Large intestine (tissue), 12 donors: ENCODE measurements at places on chromosomes 12 and 14.

DNA sequence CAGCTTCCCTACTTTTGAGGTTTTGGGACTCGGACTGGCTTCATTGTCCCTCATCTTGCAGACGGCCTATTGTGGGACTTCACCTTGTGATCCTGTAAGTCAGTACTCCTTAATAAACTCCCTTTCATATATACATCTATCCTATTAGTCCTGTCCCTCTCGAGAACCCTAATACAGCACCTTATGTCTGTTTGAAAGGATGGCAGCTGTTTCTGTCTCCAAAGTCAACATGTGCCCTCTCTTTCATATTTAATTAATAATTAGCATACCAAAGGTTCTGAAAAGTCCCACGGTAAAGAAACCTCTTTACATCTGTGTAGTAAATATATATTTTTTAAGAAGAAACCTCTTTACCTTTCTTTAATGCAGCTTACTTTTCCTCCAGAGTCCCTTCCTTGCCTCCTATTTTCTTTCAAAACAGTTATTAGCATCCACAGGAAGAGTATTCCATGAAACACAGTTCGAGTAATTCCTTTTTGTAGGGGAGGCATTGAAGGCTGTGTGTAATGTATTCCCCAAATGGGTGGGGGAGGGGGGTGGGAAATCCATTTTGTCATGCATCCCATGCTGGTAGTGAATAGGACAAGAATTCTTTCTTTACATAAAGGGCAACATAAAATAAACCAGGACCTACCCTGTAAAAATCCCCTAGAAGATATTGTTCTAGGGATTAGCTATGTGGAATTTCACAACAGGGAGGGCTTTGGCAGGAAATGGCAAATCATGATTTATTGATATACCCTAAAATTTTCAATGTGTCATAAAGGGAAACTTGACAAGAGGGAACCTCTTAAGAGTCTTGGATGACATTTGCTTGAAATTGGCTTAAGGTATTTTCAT is 241.5 kb downstream of the SUDS3 start:
- DNase-seq = no peak
- no peak overlapping the region for H3K27ac ChIP-seq
- H3K36me3 ChIP-seq = no peaks in the 10 kb centered on the region
- no peaks in the 10 kb centered on the region for H3K4me1 ChIP-seq
- H3K4me3 ChIP-seq = no peak overlapping the region
- H3K27me3 ChIP-seq = no peaks in the 10 kb centered on the region

- no peak overlapping the region for H3K4me3 ChIP-seq
- peaks cover 9% of the 10 kb centered on the region for H3K27me3 ChIP-seq
- no peak for DNase-seq
Measured at GRCh38 chr12:107337346-107338095, 244.2 kb upstream of the CRY1 start.

DNA sequence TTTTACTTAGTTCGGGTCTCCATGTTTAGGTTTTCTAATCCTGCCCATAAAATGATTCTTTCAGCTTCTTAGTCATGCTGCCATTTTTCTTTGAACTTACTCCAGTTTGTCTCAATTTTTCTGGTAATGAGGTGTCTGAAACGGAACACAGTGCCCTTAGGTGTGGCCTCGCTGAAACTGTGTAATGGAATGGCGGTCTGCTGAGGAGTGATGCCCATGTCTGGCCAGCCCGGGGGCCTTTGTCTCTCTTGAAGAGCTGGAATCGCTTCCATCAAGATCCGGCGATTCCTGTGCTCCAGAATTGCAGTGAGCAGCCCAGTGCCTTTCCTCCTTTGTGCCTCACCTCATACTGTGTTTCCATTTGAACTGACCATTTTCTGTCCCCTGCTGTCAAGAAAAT is 112.5 kb downstream of the FBXL14 start:
- no peaks in the 10 kb centered on the region for H3K36me3 ChIP-seq
- H3K4me1 ChIP-seq = no peaks in the 10 kb centered on the region
- no peak overlapping the region for H3K27ac ChIP-seq
- no peak overlapping the region for H3K4me3 ChIP-seq
- no peak for DNase-seq

DNA sequence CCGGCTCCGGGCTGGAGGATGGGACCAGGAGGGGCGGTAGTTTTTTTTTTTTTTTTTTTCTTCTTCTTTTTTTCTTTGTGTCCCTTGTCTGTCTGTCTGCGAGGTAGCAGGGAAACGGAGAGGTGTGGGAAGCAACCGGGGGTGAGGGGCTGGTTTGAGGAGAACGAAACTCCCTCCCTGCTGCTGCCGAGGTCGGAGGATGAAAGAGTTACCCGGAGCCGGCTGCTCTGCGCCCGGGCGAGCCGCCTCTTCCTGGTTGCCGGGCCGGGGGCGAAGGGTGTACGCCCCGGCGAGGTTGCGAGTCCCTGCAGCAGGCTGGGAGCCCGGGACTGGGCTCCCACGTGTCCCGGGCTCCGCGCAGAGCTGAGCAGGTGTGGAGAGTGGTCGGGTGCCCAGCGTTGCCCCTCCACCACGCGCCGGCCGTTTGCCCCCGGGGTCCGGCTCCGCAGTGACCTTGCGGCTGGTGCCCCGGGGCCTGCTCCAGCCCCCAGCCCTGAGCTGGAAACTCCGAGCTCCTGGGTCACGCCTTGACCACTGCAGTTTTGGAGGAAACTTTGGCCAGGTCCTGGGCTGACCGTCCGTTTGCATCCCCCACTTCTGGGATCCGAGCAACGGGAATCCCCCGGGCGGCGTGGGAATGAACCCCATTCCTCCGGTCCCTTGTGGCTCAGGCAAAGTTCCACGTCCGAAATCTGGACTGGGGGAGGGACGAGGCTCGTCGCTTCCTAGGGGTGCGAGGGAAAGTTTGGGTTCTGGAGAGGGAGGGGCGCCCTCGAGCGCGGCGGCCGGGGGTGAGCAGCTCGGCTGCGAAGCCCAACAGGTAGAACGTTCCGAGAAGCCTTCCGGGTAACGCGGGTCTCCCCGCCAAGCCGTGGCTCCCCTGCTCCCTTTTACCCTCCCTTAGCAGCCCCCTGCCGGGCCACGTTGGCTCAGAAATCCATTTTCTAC is 1.3 kb downstream of the CHST11 start:
- no peaks in the 10 kb centered on the region for H3K4me1 ChIP-seq
- no peaks in the 10 kb centered on the region for H3K36me3 ChIP-seq
- H3K4me3 ChIP-seq = peak overlapping the region; percentile 67
- H3K27ac ChIP-seq = peak overlapping the region; percentile 48
- peaks cover 56% of the 10 kb centered on the region for H3K27me3 ChIP-seq

GRCh38 chr12:127077262-127078045 is 1189.5 kb upstream of the TMEM132C start:
- H3K36me3 ChIP-seq = no peaks in the 10 kb centered on the region
- no peaks in the 10 kb centered on the region for H3K27me3 ChIP-seq
- H3K4me3 ChIP-seq = no peak overlapping the region
- no peak for DNase-seq
- H3K4me1 ChIP-seq = no peaks in the 10 kb centered on the region

DNA sequence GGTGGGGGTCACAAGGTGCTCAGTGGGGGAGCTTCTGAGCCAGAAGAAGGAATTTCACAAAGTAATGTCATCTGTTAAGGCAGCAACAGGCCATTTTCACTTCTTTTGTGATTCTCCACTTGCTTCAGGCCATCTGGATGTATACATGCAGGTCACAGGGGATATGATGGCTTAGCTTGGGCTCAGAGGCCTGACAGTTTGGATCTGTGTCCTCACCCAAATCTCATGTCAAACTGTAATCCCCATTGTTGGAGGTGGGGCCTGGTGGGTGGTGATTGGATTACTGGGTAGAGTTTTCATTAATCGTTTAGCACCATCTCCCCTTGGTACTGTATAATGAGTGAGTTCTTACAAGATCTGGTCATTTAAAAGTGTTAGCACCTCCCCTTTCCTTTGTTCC is 36.4 kb downstream of the TESPA1 start:
- no peak overlapping the region for H3K27ac ChIP-seq
- H3K36me3 ChIP-seq = no peaks in the 10 kb centered on the region
- no peak overlapping the region for H3K4me3 ChIP-seq
- H3K4me1 ChIP-seq = no peaks in the 10 kb centered on the region
- no peaks in the 10 kb centered on the region for H3K27me3 ChIP-seq

DNA sequence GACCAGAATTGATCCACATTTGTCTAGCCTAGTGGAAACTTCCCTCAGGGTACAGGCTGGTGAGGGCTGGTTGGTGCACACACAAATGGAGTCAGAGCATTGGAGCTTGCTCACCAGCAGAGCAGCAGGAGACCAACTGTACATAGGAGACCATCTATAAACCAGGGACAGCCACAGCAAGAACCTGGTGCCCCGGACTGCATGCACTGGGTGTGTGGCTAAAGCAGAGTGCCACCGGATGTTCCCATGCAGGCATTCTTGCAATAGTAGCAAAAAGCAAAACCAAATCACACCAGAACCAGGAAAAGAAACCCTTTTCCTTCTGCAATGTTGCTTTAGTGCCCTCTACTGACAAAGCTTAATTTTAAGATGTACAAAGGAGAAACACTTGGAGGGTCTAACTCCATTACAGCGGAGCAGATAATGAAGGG is 136.4 kb downstream of the MDGA2 start:
- H3K27ac ChIP-seq = no peak overlapping the region
- H3K4me3 ChIP-seq = no peak overlapping the region
- H3K36me3 ChIP-seq = no peaks in the 10 kb centered on the region
- H3K27me3 ChIP-seq = no peaks in the 10 kb centered on the region
- DNase-seq = no peak
- H3K4me1 ChIP-seq = no peaks in the 10 kb centered on the region

DNA sequence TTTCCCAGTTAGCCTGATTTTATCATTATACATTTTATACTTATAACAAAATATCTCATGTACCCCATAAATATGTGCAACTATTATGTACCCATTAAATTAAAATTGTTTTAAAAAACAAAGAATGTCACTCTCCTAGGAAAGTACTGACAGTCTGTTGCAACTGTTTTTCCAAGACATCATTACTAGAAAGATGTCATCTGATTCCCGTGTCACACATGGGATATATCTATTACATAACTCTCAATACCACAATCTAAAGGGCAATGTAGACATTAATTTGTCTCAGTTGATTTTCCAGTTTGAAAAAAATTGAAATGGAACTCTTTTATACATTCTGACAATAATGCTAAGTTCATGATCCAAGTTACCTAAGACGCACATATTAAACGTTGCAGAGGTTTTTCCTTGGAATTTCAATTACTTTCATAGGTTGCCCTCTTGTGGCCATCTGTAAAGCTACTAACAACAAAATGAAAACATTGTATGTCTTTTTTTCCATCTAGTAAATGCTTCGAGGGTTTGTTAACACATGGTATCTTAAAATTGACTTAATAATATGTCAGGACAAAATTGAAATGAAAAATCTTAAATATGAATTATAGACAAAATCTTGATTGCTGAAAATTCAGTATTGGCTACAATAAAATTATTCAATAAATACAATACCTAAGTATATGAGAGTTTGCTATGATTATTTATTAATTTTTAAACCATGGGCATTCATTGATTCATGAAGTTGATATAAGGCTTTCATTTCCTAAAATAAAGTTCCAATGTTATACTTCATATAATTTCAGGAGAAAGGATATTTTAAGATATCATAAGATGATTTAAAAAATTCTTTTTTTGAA is 131.6 kb downstream of the PPFIA2 start:
- DNase-seq = no peak
- H3K4me3 ChIP-seq = no peak overlapping the region
- H3K36me3 ChIP-seq = no peaks in the 10 kb centered on the region
- no peak overlapping the region for H3K27ac ChIP-seq
- no peaks in the 10 kb centered on the region for H3K27me3 ChIP-seq

DNA sequence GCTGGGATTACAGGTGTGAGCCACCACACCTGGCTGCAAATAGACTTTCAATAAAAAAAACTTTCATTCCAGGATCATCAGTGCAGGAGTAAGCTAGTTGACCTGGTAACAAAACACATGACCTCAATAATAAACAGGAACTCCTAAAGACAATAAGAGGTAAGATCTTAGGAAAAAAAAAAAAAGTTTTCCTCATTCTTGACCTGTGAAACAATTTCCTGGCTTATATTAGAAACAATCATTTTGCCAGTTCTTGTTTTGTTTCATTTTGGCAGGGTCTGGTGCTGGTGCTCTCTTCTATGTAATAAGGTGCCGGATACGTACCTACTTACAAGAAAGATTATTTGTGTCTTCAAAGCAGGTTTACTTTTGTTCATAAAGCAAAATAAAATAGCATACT is 90.6 kb upstream of the AMN1 start:
- no peak for DNase-seq
- no peaks in the 10 kb centered on the region for H3K36me3 ChIP-seq
- H3K4me3 ChIP-seq = no peak overlapping the region
- no peaks in the 10 kb centered on the region for H3K4me1 ChIP-seq
- H3K27ac ChIP-seq = no peak overlapping the region

GRCh38 chr12:6605421-6606330 is 1.5 kb downstream of the CHD4 start:
- peak overlapping the region; percentile 80 for H3K4me3 ChIP-seq
- no peaks in the 10 kb centered on the region for H3K27me3 ChIP-seq
- H3K27ac ChIP-seq = peak overlapping the region; percentile 93
- peaks cover 52% of the 10 kb centered on the region for H3K36me3 ChIP-seq

GRCh38 chr14:81133400-81133799 is 87.4 kb downstream of the GTF2A1 start:
- H3K27me3 ChIP-seq = no peaks in the 10 kb centered on the region
- no peaks in the 10 kb centered on the region for H3K4me1 ChIP-seq
- H3K4me3 ChIP-seq = no peak overlapping the region
- no peak for DNase-seq
- H3K27ac ChIP-seq = no peak overlapping the region
- H3K36me3 ChIP-seq = no peaks in the 10 kb centered on the region

- H3K4me3 ChIP-seq = no peak overlapping the region
- peaks cover 60% of the 10 kb centered on the region for H3K27me3 ChIP-seq
- no peak for DNase-seq
- H3K27ac ChIP-seq = no peak overlapping the region
- no peaks in the 10 kb centered on the region for H3K36me3 ChIP-seq
- no peaks in the 10 kb centered on the region for H3K4me1 ChIP-seq
Measured at GRCh38 chr12:132286912-132287311, 42.5 kb downstream of the GALNT9 start.

- peaks cover 7% of the 10 kb centered on the region for H3K4me1 ChIP-seq
- peak; percentile 35 for DNase-seq
- peak overlapping the region; percentile 35 for H3K27ac ChIP-seq
- H3K4me3 ChIP-seq = no peak overlapping the region
- H3K36me3 ChIP-seq = no peaks in the 10 kb centered on the region
- no peaks in the 10 kb centered on the region for H3K27me3 ChIP-seq
Measured at GRCh38 chr12:14836336-14837210, 6.8 kb downstream of the ART4 start.

GRCh38 chr12:24814379-24815113 is 134.4 kb downstream of the BCAT1 start:
- H3K4me3 ChIP-seq = no peak overlapping the region
- no peaks in the 10 kb centered on the region for H3K27me3 ChIP-seq

DNA sequence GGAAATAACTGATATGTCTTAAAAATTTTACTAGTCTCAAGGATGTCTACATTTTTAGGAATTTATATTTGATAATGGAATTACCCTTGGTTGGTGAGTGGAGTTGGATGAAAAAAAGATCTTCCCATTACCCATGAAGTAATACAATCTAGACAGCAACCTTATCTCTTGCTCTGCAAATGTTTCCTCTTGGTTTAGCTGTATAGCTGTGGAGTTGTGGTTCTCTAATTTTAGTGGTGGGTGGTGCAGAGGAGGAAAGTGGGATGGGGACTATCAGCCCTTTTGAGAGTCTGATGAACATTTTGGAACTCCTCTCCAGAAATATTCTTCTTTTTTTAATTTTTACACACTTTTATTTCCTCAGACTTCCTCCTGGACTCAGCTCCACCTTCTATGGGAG is 17.1 kb downstream of the SPX start:
- H3K36me3 ChIP-seq = no peaks in the 10 kb centered on the region
- peaks cover 2% of the 10 kb centered on the region for H3K4me1 ChIP-seq
- H3K27ac ChIP-seq = no peak overlapping the region
- H3K4me3 ChIP-seq = no peak overlapping the region
- no peaks in the 10 kb centered on the region for H3K27me3 ChIP-seq

- no peak overlapping the region for H3K4me3 ChIP-seq
- H3K36me3 ChIP-seq = no peaks in the 10 kb centered on the region
- H3K4me1 ChIP-seq = no peaks in the 10 kb centered on the region
- H3K27me3 ChIP-seq = peaks cover 2% of the 10 kb centered on the region
Measured at GRCh38 chr12:10559244-10559643, 53.6 kb downstream of the EIF2S3B start.
